Nasal cavity respiratory epithelium epithelial cell of viscerocranial mucosa (primary cell): ENCODE measurements at places on chromosomes 11 and 22. TPM values are rescaled to one million over a fixed set of nuclear protein-coding genes. Genes with fewer than 3 reads are reported as not detected.

Gene PATE2
- total RNA-seq = not detected in 2 replicates

Gene FHIP1B
- 8.9 and 15.4 TPM in 2 replicates for total RNA-seq

Gene PUS3
- total RNA-seq = 17.3 and 19.8 TPM in 2 replicates

Gene KLHL35
- 0.57 and 0.68 TPM in 2 replicates for total RNA-seq

Gene ZBTB16
- under 0.01 and 2.6 TPM in 2 replicates for total RNA-seq
